A172 (cell line): ENCODE measurements at places on chromosomes 11 and 22. TPM values are rescaled to one million over a fixed set of nuclear protein-coding genes. Genes with fewer than 3 reads are reported as not detected.

The PRR33 gene
- total RNA-seq, result not detected in 2 replicates

The SLC16A8 gene
- not detected in 2 replicates for total RNA-seq

DNA sequence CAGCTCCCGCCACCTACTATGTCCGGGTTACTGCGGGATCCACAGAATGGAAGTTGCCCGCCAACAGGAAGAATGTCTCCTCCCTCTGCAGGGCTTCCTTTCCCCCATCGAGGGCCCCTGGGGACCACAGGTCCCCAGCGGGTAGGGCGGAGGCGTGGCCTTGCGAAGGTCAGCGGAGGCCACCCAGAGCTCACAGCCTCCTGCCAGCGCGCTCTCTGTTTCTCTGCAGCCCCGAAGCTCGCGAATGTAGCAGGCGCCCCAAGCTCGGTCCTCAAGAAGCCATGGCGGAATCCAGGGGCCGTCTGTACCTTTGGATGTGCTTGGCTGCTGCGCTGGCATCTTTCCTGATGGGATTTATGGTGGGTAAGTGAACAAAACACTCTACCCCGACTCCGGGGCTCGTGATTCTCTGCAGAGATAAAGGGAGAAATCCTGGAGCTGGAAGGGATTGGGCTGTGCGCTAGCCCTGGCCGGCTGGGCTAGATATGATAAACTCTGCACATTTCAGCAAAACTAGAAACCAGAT is at the start of gene NAALAD2:
NAALAD2 (plus strand) TSS at position 186 of the 526 bp plus-strand sequence; CDS start at position 282, 96 bp downstream.
- DNase-seq, result no peak

GRCh38 chr11:85171648-85172257 is 455.4 kb downstream of the DLG2 start:
- peak; percentile 4 for DNase-seq

- no peak for DNase-seq
These were observed 6.7 kb downstream of the PAK1 start for GRCh38 chr11:77467233-77467632.

DNA sequence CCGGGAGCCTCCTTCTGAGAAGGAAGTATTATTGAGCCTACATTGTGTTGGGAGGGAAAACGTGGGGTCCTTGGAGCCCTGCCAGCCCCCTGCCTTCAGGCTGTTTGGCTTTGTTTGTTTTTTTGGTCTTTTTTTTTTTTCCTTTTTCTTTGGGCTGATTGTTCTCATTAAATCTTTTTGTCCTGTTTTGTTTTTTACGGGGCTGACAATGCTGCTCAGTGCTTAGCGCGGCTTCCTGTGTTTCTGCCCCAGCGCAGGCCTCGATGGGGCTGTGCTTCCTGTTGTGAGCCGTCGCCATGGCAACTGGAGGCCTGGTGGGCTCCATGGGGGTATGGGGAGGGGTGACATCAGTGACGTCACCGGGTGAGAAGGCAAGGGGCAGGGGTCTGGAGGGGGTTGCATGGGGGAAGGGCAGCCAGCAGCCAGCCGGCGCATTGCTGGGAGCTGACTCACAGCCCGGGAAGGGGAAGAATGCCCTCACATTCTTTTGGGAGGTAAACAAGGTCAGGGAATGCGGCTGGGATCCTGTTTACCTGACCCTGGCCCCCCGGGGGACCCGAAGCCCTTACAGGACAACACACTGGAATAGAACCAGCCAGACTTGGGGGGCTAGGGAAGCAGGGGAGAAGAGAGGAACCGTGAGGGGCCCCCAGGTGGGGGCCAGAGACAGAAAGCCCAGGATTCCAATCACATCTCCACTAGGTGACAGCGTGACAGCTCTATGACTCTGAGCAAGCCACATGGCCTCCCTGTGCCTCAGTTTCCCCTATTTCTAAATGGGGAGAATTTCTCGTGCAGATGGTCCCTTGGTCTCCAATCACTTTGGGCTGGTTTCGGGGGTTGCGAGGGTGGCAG is 22.2 kb upstream of the CBX7 start:
- peak; percentile 80 for DNase-seq
